ENCODE measurements at places on chromosomes 4 and X.
A peak's percentile ranks its signal among the peaks of the same experiment; 100 is the strongest.

DNA sequence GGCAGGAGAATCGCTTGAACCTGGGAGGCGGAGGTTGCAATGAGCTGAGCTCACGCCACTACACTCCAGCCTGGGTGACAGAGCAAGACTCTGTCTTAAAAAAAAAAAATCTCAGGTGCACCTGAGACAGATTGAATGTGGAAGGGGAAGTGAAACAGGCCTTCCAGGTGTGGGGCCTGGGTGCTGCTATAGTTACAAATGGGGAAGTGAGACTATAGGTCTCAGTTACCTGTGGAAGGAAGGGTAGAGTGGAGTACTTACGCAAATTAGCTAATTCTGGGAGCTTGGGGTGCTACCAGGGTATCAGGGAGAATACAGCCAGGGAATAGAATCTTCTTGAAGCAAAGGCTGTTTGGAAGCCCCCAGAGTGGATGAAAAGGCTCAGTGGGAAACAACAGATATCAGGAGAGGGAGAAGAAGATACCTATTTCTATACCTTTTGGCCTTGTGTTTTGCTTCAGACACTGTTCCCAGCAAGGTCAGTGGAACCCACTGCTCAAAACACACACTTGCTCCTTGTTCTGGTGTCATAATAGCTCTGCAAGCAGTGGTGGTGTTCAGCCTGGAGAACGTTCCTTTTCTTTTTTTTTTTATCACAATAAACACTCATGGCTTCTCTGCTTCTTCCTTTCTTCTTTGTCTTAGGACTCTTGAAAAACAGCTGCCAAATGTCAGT is 7.0 kb downstream of the CD38 start:
- DNase-seq = no peak

DNA sequence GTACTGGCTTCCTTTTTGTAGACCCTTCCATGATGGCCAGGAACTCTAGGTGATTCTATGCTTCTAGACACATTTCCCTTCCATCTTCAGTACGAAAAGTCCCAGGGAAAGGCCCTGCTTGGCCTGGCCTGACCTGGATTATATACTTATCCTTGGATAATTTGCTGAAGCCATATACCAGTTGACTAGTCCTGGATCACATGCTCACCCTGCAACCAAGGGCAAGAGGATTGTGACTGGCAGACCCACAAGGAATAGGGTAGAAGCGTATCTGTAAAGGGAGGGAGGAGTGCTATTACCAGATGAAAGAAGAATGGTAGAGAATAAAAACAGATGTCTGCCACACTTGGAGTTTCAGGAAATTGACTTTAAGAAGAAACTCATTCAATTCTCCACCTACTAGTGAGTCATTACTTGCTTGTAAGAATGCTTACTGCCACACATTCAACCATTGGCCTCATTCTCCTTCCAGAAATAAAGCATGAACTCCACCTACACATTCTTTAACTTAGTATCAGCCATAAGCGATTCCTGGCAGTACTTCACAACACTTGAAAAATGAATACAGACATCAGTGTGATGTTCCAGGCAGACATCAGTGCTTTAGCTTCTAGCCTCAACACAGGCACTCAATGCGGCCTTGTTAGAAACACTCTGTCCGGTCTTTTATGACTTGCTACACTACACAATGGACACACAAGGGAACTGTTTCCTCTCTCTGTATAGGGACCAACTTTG is 141.8 kb downstream of the CBR4 start:
- DNase-seq = no peak

- DNase-seq = no peak
Observed at GRCh38 chr4:13378973-13379759, 105.0 kb downstream of the RAB28 start.

GRCh38 chrX:153848325-153848724 is 18.0 kb upstream of the PDZD4 start:
- DNase-seq = no peak

GRCh38 chrX:17014216-17014615 is 67.8 kb downstream of the REPS2 start:
- no peak for DNase-seq

DNA sequence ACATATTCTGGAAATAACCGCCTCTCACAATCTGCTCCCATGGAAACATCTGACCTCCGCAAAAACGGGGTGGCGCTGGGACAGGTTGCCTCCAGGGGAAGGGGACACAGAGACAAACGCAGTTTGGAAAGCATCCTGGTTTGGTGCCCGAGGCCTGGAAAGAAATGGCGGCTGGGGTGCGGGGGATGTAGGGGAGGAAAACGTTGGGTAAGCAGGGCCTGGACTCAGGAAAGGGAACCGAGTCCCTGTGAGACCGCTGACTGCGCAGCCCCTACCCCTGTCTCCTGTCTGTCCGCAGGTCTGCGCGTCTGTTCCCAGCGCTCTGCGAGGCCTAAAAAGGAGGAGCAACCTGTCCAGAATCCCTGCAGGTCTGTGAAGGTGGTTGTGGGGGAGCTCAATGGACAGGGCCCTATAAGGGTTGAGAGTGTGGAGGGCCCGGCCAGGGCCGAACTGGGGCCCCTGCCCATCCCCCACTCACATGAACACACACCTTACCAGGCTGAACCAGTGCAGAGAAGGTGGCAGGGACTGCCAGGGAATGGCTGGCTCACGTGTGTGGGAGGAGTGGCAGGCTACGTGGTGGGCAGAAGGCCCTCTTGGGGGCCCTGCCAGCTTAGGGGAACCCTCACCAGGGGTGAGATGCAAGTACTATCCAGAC is 672 bp downstream of the TCEAL3 start:
- no peak for DNase-seq

DNA sequence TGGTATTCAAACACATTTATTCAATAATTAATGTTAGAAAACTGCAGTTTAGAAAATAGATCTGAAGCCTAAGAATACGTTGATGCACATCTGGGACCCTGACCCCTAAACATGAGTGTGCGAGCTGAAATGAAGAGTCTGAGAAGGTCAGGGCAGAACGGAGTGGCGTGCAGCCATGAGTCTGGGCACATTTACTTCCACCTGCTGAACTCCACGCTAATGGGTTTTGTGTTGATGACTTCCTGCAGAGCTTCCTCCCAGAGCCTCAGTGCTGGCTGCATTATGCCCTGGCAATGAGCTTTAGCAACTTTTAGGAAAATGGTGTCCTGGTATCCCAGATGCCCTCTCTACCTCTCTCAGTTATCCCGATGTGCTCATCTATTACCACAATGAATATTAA is 53.1 kb downstream of the FAM114A1 start:
- no peak for DNase-seq

GRCh38 chrX:70289168-70289792 is 447 bp downstream of the PDZD11 start:
- DNase-seq = no peak

DNA sequence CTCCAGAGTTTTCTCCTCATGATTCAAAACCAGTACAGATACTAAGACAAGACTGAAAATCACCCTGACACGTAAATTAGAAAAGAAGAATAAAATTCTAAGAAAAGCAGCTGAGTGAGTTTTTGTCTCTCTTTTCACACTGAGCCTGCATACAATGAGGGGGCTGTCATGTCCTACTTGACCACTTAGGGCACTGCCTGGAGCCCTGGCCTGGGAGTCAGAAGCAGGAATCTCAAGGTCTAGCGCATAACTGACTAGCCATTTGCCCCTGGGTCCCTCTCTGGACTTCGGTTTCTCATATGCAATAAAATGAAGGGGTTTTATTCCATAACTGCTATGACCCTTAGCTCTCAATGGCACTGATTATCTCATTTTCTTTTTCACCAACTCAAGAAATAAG is 36.7 kb upstream of the SLC25A4 start:
- no peak for DNase-seq

- peak; percentile 85 for DNase-seq
Observed at GRCh38 chr4:38867478-38868058, at the start of gene FAM114A1. TSS of gene FAM114A1 (plus strand) at chr4:38867806. CDS start at chr4:38878079, 10,273 bp downstream.

GRCh38 chr4:48421101-48421500 is 62.0 kb upstream of the SLC10A4 start:
- no peak for DNase-seq

DNA sequence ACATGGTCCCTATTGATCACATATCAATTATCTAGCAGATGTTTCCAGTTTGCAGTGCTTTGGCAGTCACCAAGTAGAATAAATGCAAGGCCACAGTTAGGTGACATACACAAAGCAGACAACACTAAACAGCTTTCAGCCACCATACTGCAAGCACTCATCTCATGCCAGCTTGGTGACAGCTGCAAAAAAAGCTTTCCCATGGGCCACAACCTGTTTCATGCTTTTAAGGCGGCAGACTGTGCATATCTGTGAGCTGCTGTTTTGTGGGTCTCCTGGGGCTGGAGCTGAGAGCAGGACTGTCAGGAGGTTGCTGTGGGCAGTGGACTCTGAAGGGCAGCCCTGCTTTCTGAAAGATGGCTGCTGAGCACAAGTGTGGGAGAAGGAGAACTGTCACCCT is 82.6 kb downstream of the FHDC1 start:
- DNase-seq = no peak

- no peak for DNase-seq
Observed at GRCh38 chr4:124329134-124329533, 383.4 kb downstream of the ANKRD50 start.

GRCh38 chr4:167713756-167714155 is 378.6 kb upstream of the ANXA10 start:
- no peak for DNase-seq

- no peak for DNase-seq
Observed at GRCh38 chr4:188299161-188299560, 159.9 kb downstream of the TRIML1 start.

GRCh38 chr4:10061650-10062415 is 40.5 kb upstream of the SLC2A9 start:
- DNase-seq = no peak

- DNase-seq = no peak
Observed at GRCh38 chr4:139317635-139318034, 15.4 kb upstream of the NDUFC1 start.

- no peak for DNase-seq
Observed at GRCh38 chrX:118272242-118272641, 73.7 kb upstream of the WDR44 start.

DNA sequence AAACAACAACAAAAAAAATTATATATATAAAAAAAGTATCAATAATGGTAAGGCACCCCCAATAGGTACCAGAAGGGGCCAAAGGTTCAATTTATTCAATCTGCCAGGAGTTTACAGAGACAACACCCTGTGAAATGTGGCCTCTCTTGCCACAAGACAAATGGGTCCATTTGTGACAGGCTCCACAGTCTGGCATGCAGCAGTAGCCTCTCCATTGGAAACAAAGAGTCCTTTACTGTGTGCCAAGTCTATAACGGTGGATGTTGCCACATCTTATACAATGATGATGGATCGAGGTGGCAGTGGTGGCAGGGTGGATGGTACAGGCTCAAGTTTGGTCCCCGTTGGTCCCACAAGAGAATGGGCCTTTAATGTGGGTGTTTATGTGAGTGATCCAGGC is 70.1 kb upstream of the SH3RF1 start:
- DNase-seq = no peak

- no peak for DNase-seq
Observed at GRCh38 chrX:72122621-72123337, 8.9 kb downstream of the RTL5 start.

GRCh38 chr4:85028910-85029309 is 62.4 kb upstream of the WDFY3 start:
- DNase-seq = no peak

- no peak for DNase-seq
Observed at GRCh38 chrX:149903889-149904748, 23.1 kb downstream of the MAGEA8 start.

DNA sequence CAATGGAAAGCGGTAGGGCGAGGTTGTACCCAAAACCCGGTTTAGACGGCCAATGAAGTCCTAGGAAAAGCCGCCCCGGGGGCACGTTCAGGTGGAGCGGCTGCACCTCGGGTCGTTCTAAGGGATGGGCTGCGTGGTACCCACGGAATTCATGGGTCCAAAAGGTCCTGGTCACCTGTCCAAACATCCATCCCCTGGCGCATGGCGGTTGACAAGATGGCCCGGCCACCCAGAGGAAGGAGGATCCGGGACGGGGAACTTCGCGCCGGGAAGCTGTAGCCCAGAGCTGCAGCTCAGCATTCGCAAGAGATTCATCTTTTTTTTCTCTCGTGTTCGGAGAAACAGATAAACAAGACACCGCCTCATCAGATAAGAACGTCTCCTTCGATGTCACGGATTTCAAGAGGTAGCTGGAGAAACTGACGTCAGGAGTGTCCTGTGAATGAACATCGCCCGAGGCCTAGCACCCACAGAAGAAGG is 10.9 kb downstream of the PITX2 start:
- no peak for DNase-seq

- no peak for DNase-seq
Observed at GRCh38 chr4:99062120-99062519, 26.5 kb downstream of the ADH5 start.
